ENCODE measurements at places on chromosomes 7 and 10.

- peak; percentile 72 for DNase-seq
These were observed 80.9 kb downstream of the UNCX start for GRCh38 chr7:1313613-1314012.

DNA sequence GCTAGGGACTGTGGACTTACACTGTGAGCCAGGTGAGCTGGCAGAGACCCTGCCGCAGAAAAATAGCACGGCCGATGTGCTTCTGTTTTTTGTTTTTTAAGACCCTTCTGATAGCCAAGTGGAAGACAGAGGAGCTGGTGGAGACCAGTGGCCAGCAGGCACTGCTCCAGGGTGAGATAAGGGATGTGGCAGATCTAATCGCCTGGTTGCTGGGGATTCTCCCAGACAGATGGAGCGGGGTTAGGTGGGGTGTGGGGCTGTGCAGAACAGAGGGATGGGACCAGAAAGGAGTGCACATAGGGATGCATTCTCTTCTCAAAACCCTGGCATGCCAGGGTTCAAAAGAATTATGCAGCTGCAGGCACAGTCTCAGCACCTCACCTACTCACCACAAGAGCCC lies 82.2 kb downstream of the VOPP1 start:
- DNase-seq, result no peak

GRCh38 chr10:33085313-33085833 lies 127.3 kb upstream of the ITGB1 start:
- DNase-seq, result no peak

DNA sequence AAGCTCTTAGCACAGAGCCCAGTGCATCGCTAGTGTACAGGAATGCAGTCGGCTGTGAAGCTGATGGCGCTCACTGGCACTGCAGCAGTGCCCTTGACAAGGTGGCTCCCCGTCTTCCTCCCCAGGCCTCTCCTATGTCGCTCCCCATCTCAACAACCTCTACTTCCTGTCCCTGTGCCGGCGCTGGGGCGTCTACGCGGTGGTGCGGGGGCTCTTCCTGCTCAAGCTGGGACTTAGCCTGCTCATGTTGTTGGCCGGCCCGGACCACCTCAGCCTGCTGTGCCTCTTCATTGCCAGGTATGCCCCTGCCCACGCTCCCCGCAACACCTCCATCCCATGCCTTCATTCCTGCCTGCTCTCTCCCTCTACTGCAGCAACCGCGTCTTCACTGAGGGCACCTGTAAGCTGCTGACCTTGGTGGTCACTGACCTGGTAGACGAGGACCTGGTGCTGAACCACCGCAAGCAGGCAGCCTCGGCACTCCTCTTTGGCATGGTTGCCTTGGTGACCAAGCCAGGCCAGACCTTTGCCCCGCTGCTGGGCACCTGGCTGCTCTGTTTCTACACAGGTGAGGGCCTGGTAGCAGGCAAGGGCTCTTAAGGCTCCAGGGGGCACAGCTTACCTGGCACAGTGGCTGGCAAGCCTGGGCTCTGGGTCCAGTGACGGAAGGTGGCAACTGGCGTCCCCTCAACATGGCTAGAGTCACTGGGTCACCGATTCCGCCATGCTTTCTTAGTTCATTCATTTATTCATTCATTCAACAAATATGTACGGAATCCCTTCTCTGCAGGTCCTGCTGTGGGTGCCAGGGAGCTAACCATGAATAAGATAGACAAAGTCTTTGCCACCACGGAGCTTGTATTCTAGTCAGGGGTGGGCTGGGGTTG lies 22.3 kb upstream of the C10orf95 start:
- DNase-seq, result no peak
